ENCODE measurements at places on chromosomes 3 and 15.

DNA sequence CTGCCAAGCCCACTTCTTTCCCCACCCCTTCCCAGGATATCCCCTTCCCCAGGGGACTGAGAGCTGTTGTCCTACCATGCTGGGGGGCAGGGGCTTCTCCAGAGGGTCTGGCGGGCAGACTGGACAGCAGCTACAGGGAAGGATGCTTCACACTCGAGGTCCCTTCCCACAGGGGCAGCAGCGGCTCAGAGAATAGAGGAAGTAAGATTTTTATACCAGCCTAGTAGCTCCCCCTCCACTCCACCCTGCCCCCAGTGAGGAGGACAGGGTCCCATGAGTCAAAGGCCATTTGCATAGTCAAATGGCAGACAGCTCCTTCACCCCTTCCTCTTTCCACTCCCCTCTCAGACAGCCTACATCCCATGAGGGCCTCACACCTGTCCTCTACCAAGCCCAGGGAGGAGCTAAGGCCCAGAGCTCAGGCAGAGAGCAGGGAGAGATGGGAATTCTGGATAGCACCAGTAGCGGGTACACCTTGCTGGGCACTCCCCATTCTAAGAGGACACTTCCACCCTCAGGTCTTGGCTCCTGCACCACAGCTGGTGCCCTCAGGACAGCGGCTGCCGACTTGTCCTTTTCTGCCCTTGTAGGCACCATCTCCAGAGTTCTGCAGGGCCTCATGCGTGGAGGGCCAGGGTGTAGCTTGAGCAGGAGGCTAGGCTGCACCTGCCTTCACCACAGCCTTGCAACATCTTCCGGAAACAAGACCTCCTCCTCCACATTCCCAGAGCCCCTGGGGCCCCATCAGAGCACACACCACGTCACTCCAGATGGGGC, at the start of gene TLR9:
Gene TLR9, minus strand, starts transcription at position 194 of the 777 bp plus-strand sequence. Its CDS starts 116 bp downstream, at position 78.
- no peak for DNase-seq

DNA sequence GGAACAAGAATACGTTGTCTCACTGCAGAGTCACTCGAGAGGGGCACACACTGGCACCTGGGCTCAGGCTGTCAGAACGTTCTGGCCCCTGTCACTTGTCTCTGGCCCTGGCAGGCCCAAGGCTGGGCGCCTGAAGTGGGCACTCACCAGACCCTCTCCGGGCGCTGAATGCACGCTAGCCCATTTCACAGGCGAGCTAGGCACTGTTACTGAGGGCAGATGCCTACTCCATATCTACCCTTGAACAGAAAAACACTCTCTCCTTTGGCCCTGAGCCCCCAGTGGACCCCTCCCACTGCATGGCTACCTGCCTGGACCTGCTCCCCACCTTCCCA, 42.3 kb upstream of the IQSEC1 start:
- DNase-seq, result no peak

DNA sequence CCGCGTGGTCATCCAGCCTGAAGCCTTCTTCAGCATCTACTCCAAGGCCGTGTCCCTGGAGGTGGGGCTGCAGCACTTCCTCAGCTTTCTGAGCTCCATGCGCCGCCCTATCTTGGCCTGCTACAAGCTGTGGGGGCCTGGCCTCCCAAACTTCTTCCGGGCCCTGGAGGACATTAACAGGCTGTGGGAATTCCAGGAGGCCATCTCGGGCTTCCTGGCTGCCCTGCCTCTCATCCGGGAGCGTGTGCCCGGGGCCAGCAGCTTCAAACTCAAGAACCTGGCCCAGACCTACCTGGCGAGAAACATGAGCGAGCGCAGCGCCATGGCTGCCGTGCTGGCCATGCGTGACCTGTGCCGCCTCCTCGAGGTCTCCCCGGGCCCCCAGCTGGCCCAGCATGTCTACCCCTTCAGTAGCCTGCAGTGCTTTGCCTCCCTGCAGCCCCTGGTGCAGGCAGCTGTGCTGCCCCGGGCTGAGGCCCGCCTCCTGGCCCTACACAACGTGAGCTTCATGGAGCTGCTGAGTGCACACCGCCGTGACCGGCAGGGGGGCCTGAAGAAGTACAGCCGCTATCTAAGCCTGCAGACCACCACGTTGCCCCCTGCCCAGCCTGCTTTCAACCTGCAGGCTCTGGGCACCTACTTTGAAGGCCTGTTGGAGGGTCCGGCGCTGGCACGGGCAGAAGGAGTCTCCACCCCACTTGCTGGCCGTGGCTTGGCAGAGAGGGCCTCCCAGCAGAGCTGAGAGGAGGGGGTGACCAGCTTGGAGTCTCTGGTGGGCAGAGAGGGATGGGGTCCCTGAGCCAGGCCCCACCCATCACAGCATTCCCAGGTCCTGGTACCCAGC, 37.9 kb downstream of the GOLGA6A start:
- no peak for DNase-seq

- DNase-seq, result no peak
Measured at GRCh38 chr15:44084770-44085169, 110.3 kb downstream of the FRMD5 start.

DNA sequence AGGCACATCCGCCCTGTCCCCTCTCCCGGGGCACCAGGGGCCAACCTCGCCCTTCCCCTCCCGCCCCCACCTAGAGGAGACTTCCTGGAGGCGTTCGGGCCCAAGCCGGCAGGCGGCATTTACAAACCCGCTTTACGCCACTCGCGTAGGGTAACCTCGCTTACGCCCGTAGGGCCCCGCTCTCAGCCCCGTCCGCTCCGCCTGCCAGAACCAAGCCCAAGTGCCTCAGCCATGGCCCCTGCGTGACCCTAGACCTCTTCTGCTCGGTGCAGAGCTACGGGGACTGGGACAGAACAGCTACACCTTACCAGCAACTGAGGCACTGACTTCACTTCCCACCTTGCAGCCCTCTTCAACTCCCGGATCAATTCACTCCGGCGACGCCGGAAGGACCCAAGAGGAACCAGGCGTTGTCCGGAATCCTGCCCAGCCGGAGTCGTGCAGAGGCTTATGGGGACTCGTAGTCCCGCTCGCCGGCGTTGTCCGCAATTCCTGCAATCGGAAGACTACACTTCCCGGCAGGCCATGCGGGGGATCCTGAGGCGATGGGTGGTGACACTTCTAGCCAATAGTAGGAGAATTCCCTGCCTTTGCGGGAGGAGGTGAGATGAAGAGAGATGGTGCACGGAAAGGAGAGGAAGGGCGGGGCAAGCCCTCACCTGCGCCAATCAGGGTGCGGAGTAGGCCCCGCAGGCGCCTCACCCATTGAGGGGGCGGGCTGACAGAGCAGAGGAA, at the start of gene PDCD10:
Gene PDCD10, minus strand, starts transcription at position 395 of the 735 bp plus-strand sequence. CDS start 14,735 bp downstream, outside the sequence.
- peak; percentile 99 for DNase-seq

DNA sequence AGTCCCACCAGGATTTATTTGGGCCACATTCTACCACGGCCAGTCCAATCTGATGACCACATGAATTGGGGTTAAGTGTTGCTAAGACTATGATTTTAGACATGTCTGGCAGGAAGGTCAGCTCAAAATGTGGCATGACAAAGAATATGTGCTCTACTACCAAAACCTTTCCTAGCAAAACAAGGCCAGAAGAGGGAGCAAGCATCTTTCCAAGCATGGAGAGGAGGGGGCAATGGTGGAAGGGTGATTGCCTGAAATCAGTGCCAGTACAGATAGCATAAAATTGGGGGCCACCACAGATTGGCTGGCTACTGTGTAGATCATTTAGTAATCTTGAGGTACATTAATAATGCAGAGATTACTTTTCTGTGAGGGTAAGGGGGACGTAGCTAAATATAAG, 43.2 kb downstream of the TMEM39A start:
- DNase-seq, result no peak

GRCh38 chr3:114718898-114719210, 425.0 kb downstream of the TIGIT start:
- no peak for DNase-seq

- DNase-seq, result no peak
Measured at GRCh38 chr3:105722943-105723556, 145.8 kb downstream of the CBLB start.

- DNase-seq, result no peak
Measured at GRCh38 chr15:59242649-59243048, 36.0 kb downstream of the LDHAL6B start.

- DNase-seq, result no peak
Measured at GRCh38 chr3:2099028-2099671, 484 bp downstream of the CNTN4 start.

GRCh38 chr3:38843898-38844297, 27.9 kb upstream of the SCN10A start:
- no peak for DNase-seq

DNA sequence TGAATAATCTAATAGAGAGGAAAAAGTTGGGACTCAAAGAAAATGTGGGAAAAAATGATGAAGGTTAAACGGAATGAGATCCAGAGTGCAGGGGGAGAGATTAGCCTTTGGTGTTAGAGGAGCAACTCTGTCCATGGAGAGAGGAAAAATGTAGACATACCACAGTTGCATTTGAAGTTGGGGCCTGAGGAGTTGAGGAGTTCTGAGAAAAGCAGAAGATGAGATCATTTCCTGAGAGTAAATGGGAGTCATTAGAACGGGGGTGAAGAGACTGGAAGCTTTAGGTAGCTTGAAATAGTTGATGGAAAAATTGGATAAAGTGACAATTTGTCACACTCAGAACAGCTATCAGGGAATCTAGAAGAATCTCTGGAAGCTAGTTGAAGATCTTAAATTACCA, 7.3 kb downstream of the CCR5AS start:
- DNase-seq, result no peak

- no peak for DNase-seq
Measured at GRCh38 chr3:61908382-61908781, 347.0 kb downstream of the PTPRG start.

- DNase-seq, result no peak
Measured at GRCh38 chr3:10516544-10517452, 11.4 kb upstream of the ATP2B2 start.

GRCh38 chr3:168678730-168679129, 583.0 kb upstream of the GOLIM4 start:
- no peak for DNase-seq

- DNase-seq, result no peak
Measured at GRCh38 chr3:187909866-187910265, 164.6 kb upstream of the BCL6 start.

DNA sequence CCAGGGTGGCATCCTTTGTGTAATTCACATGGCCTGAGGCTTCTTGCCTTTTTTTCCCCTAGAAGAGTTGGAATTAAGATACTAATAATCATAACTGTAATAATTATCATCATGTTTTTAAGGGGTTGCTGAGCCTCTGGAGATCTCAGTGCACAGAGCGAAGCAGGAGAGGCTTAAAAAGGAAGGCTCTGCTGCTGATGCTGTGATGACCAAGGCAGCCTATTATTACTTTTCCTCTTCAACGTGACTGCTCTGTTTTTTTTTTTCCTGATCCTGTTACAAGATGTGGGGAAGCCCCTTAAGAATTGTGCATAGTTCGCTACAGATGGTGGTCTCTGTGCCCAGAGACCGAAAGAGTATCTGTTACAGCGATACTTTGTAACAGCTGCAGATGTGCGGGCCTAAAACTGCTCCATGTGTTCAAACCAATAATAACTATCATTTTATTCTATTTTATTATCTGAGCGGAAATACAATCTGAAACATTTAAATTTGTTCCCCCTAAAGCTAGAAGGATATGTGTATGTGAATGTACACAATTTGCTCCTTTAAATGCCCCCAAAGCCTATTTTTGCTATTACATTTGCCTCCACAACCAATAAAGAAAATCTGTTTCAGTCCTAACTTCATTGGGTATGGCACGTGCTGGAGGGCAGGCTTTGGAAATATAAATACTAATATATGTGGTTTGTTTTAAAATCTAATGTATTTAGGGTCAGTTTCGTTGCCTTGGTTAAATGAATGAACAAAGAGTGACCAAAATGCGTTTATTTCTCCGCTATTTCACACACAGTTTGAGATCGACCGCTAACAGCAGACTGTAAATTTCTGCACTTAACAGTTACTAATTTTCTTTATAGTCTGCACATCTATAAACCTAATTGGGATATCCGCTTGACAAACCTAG, 4.6 kb downstream of the SHOX2 start:
- DNase-seq, result no peak

- DNase-seq, result no peak
Measured at GRCh38 chr15:51375966-51376640, 34.6 kb downstream of the GLDN start.

DNA sequence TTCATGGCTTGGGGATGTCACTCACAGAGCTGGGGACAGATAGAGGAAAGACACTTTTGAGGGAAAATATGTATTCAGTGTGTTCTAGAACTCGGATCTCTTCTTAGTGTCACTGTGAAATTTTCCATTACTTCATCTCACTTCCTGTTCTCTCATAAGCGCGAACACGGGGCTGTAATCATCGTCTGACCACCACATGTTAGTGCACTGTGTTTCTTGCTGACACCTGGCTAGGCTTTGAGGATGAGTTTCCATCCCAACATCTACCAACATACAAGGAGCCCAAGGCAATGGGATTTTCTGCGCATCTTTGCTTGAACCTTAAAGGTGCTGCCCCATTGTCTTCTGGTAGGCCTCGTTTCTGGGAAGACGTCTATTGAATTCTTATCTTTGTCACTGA, 84.0 kb downstream of the LIPC start:
- no peak for DNase-seq

GRCh38 chr3:127140501-127141460, 52.1 kb upstream of the PRR23E start:
- DNase-seq, result no peak

DNA sequence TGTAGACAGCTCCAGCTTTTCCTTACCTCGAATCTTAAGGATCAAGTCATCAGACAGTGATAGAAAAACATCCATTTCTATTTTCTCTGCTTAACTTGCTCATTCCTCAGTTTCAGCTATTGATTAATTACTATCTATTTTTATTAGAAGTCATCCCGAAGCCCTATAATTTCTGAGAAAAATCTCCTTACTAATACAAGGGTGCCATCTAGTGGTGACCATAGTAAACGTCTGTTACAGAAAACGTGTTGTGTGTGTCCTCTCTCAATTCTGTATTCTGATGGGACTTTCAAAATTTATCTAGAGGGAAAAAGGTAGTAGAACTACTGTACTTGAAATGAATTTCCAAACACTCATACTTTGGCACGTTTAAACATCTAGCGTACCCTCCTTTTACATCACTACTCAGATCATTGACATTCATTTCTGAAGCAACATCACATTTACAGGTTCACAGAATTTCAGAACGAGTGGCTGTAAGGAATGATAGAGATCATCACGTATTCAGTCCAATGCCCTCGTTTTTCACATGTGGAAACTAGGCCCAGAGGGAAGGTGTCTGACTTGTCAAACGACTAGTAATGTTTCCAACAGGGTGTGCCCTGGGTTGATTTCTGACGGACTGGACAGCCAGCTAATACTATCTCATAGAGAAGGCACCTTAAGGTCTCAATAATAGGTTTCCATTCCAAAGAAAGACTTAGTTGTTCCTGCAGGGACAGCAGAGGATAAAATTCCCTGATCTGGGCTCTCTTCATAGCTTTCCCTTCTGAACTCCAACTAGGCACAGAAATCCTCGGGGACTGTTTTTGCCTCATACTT, 25.6 kb downstream of the HACD2 start:
- peak; percentile 33 for DNase-seq

GRCh38 chr3:146781606-146782005, 176.5 kb upstream of the PLSCR5 start:
- no peak for DNase-seq
